ENCODE measurements at places on chromosomes 5 and 9. TPM values are rescaled to one million over a fixed set of nuclear protein-coding genes. Genes with fewer than 3 reads are reported as not detected.

GRCh38 chr5:152004095-152004494 lies 79.4 kb upstream of the GLRA1 start:
- no peak overlapping the region for H3K4me3 ChIP-seq
- H3K27me3 ChIP-seq = peaks cover 2% of the 10 kb centered on the region
- DNase-seq = no peak
- H3K4me1 ChIP-seq = no peaks in the 10 kb centered on the region
- no peaks in the 10 kb centered on the region for H3K36me3 ChIP-seq

Gene PCDHGB5
- 0.56 TPM for total RNA-seq

Gene KLF4
- 3.3 TPM for total RNA-seq

GRCh38 chr5:153308282-153308681 lies 182.2 kb upstream of the GRIA1 start:
- no peaks in the 10 kb centered on the region for H3K27me3 ChIP-seq
- H3K4me1 ChIP-seq = no peaks in the 10 kb centered on the region
- DNase-seq = no peak

Gene IL3
- 94.6 TPM for total RNA-seq

DNA sequence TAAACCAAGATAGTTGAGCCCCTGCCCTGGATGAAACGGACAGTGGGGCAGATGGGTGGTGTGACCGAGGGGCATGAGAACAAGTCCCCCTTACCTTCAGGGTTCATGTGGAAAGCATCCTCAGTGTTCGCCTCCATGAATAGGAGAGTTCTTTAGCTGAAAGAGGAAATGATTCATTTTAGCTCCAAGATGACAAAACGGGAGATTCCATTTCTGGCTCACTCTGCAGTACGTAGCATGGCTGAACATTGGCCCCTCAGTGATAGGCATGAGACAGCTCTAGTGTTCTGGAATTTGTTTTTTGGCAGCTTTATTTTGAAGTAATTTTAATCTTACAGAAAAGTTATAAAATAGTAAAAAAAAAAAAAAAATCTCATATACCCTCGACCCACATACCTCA lies 70.2 kb upstream of the AGXT2 start:
- no peak for DNase-seq
- H3K27ac ChIP-seq = no peak overlapping the region
- H3K36me3 ChIP-seq = no peaks in the 10 kb centered on the region
- no peak overlapping the region for H3K4me3 ChIP-seq
- H3K4me1 ChIP-seq = no peaks in the 10 kb centered on the region
- peaks cover 6% of the 10 kb centered on the region for H3K27me3 ChIP-seq

DNA sequence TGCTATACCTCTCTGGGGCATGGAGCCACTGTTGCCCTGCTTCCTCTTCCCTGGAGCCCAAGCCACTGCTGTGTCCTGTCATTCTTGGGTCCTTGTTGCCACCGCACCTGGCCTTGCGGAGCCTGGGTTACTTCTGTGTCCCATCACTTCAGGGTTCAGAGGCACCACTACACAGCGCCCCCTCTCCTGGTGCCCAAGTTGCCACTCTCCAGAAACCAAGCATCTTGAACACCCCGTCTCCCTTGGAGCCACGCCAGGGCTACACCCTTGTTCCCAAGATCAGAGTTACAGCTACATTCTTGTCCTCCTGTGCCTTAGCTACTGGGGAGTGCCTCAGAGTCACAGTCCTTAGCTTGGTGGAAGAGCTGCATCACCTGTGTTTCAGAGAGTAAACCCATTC lies 147.2 kb upstream of the CD180 start:
- H3K27me3 ChIP-seq = peaks cover 3% of the 10 kb centered on the region
- H3K27ac ChIP-seq = no peak overlapping the region
- H3K36me3 ChIP-seq = no peaks in the 10 kb centered on the region

Gene TRIM7
- total RNA-seq = 1.5 TPM

Gene FAM221B
- not detected for total RNA-seq

DNA sequence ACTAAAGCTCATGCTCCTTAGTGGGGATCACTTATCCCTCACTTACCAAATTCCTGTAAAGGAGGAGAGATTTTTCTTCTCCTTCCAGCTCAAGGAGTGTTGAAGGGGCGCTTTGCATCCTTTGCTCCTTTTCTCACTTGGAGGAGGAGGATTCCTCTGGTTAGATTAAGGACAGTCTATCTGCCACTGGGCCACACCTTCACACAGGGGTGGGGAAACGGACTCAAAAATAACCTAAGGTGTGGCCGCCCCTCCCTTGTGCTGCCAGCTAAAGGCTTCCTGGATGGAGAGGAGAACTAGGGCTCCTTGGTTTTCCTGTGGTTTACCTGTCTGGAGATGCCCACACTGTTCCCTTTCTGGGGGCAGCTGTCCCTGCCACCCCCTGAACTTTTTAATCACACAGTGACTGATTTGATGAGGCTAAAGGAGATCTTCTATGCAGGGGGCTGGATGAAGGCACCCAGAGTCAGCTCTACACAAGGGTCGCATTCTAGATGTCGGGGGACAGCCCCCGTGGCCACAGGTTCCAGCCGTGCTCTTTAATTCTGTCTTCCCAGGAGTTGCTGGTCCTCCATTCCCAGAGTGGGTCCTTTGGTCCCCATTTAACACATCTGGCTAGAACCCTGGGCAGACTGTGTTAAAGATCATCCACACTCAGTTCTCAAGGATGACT lies 14.4 kb downstream of the GLRX start:
- H3K36me3 ChIP-seq = peaks cover 23% of the 10 kb centered on the region
- DNase-seq = no peak
- peaks cover 54% of the 10 kb centered on the region for H3K4me1 ChIP-seq

DNA sequence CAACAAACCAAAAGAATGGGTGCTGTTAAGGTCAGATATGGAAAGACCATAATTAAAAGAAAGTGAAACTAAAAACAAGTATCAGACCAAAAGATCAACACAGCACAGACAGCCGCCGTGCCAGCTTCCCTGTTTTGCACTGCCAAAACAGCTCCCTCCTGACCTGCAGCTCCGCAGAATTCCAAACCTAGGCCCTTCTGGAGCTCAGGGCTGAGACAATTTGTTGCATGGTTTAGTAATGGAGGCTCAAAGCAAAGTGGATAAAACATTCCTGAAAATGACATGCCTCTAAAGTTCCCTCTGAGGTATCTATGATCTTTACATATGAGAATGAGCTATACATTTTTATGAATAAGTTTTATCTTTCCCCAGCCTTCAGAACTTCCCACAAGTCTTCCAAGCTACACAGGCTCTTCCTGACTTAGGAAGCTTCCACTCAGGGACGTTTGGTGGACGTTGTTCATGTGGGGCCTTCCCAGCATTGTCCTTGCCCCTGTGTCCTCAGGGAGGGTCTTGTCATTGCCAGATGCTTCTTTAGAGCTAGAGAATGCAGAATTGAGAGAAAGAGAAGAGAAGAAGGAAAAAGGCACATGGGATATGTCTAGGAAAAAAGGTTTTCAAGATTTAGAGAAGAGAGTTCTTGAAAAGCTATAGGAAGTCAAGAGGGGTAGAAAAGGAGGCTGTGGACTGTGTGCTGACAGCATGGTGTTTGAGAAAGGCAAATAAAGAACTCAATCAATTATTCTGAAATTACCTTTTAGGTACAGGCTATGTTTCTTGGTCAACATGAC lies 28.4 kb upstream of the SSBP2 start:
- H3K4me3 ChIP-seq = peak overlapping the region; percentile 78
- peaks cover 3% of the 10 kb centered on the region for H3K36me3 ChIP-seq
- peaks cover 27% of the 10 kb centered on the region for H3K4me1 ChIP-seq
- peak; percentile 16 for DNase-seq
- H3K27me3 ChIP-seq = peaks cover 2% of the 10 kb centered on the region
- peak overlapping the region; percentile 63 for H3K27ac ChIP-seq

GRCh38 chr5:58090704-58091103 lies 369.2 kb downstream of the PLK2 start:
- H3K4me3 ChIP-seq = no peak overlapping the region
- H3K36me3 ChIP-seq = no peaks in the 10 kb centered on the region
- no peak for DNase-seq
- no peaks in the 10 kb centered on the region for H3K4me1 ChIP-seq
